ENCODE measurements at places on chromosomes 2 and 18. TPM values are rescaled to one million over a fixed set of nuclear protein-coding genes. Genes with fewer than 3 reads are reported as not detected.

The GORASP2 gene
- polyA plus RNA-seq = 27.5 TPM

The HMSD gene
- polyA plus RNA-seq = not detected

The CNDP1 gene
- 2.3 TPM for polyA plus RNA-seq

The NCKAP1 gene
- polyA plus RNA-seq = 155 TPM

The ZSWIM2 gene
- not detected for polyA plus RNA-seq
